Right renal pelvis (tissue), 4 donors: ENCODE measurements at places on chromosomes 13 and 19.

DNA sequence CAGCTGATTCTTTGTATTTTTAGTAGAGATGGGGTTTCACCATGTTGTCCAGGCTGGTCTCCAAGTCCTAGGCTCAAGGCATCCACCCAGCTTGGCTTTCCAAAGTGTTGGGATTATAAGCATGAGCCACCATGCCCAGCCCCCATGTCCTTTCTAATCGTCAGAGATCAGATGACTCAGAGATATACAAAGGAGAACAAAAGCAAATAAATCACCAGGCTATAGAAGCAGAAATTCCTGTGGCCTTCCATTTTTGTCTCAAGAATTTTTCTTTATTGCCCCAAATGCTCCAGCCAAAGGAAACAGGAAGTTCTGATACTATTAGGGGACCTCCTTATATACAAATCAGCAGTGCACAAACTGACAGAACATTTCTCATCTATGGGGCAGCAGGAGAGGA, 207.8 kb downstream of the RFC3 start:
- no peak for DNase-seq

DNA sequence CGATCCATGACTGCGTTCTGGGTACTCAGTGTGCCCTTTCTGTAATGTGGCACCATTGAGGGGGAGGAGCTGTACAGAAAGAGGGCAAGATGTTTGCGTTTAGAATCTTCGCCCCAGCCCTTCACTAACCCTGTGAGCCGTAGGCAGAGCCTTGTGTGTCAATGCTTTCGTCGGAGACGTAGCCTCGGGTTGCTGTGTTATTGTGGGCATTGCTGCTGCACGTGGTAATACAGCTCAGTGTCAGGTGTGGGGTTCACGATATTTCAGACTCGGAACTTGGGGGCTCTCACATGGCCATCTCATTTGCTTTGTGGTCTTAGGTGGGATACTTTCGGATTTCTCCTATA, 6.1 kb downstream of the RPS9 start:
- DNase-seq, result no peak

- no peak for DNase-seq
Observed at GRCh38 chr13:112890316-112891145, 78.5 kb upstream of the MCF2L start.

- DNase-seq, result no peak
Observed at GRCh38 chr13:101527130-101527529, 74.7 kb downstream of the ITGBL1 start.

DNA sequence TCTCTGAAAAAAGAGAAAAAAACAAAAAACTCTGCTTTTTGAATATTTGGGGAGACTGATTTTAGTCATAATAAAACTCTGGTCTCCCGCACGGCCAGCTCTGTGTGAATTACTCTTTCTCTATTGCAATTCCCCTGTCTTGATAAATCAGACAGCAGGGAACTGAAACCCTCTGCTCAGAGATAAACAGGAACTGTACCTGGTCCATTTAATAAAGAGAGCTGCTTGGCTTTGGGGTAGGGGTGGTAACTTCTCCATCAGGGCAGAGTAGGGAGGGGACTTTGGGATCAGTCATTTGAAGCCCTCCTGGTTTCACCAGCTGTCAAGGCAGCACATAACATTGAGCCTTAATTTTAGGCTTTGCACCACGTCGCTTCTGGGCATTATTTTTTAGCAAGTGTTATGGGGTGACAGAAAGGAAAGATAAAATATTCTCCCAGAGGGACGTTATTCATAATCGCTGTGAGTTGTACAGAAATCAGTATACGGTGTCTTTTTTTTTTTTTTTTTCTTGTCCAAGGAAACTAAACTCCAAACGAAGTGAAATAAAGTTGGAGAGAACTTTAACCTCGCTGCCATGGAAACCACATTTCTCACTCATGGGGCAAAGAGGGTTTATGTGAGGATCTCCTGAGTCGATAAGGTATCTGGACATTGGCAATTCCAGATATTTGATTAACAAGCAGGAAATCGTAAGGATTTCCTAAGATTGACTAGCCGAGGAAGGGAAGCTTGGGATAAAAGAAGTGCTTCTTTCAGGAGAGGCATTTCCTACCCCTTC, 99.0 kb upstream of the MRI1 start:
- DNase-seq, result no peak

GRCh38 chr13:59493436-59493965, 670.2 kb downstream of the DIAPH3 start:
- no peak for DNase-seq

DNA sequence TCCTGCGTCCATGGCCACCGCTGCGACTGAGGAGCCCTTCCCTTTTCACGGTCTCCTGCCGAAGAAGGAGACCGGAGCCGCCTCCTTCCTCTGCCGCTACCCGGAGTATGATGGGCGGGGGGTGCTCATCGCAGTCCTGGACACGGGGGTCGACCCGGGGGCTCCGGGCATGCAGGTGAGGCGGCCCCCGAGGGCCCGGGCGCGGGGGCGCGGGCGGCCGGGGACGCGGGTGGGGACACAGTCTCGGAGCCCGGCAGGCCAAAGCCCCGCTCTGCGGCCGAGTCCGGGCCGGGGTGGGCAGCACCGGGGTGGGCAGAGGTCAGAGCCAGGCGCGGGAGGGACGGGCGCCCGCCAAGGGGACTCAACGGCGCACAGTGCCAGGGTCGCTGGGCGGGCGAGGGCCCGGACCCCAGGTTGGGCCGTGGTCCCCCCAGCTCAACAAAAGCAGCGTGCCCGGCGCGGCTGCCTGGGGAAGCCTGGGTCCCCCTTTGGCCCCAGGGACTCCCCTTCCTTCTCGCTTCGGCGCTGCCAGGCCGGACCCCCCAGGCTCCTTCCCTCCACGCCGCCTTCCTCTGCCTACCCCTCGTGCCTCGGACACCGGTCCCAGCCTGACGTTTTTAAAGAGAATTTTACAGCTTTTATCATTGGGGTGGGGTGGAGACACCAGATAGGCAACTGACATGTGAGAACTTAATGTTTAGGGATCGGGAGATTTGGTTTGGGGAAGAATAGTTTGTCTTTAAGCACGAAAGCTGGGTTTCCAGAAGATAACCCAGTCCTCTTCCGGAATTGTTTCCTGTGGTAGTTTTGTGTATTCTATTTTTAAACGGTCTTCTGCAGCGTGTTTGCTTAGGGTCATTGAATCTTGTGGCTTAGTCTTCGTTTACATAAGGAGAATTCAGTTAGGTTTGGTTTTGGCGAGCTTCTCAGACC, 509 bp downstream of the TPP2 start:
- no peak for DNase-seq

DNA sequence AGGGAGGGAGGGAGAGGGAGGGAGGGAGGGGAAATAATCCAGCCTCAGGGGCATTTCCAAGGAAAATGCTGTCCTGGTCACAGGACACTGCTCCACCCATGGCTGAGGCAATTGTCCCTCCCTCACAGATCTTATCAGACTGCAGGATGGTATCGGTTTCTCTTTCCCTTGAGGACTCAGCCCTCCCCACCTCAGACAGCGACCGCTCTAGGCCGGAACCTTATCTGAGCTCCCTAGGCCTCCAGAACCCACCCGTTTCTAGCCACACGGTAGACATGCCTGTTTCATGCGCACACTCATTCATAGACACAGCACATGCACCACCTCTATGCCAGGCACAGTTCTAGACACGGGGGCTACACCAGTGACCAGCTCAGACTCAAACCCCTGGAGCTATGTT, 10.0 kb upstream of the IZUMO2 start:
- no peak for DNase-seq

DNA sequence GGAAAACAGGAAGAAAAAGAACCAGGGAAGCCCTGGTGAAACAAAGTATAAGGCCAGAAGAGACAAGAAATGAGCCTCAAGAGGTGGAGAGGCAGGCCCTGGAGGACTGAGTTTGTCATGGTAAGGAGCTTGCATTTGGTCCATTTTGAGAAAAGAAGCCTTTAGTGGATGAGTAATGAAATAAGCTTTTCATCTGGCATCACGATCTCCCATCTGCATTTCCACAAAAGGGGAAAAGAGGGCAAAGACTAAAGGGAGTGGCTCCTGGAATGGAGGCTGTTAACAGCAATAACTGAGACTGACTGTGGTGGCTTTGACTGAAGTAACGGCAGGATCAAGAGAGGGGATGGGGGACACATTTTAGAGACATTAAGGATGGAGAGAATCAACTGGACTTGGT, 148.8 kb upstream of the NBEA start:
- DNase-seq, result no peak

DNA sequence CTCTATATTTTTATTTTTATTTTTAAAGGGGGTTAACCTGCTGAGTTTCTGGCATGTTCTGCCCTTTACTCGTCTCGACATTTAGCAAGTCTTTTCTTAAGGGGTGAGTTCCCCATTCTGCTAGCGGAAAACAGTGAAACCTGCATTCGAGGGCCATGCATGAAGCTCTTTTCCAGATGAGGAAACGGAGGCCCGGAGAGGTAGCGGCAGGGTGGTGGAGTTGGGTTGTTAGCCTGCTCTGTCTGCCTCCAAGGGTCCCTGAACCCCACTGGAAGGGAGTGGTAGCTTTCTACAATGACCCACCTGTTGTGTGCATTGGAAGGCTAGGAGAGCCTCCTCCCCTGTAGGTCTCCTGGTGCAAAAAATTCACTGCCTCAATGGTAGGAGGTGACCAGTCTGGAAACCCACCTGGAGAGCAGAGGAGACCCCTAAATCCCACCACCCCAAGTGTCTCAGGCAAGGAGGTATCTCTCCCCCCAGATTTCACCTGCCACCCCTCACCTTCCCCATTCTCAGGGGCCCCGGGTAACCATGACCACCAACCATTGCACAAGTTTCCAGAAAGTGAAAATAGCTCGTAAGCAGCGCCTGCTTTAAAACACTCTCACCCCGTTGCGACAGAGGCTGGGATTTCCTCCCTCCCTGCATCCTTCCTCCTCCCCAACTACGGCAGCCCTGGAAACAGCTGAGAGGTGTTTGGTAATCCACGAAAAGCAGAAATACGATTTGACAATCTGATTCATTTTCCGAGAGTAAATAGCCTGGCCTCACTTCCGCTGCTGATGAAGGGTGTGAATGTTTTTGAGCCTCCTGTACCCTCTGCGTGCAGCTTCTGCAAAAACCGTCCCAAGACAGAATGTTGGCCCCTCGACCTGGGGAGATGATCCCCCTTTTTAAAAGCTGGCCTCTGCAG, 3.5 kb downstream of the KLF2 start:
- DNase-seq, result no peak

GRCh38 chr13:30585748-30586262, 31.9 kb upstream of the USPL1 start:
- DNase-seq, result no peak

GRCh38 chr19:39738814-39739213, 985 bp upstream of the CLC start:
- DNase-seq, result no peak

DNA sequence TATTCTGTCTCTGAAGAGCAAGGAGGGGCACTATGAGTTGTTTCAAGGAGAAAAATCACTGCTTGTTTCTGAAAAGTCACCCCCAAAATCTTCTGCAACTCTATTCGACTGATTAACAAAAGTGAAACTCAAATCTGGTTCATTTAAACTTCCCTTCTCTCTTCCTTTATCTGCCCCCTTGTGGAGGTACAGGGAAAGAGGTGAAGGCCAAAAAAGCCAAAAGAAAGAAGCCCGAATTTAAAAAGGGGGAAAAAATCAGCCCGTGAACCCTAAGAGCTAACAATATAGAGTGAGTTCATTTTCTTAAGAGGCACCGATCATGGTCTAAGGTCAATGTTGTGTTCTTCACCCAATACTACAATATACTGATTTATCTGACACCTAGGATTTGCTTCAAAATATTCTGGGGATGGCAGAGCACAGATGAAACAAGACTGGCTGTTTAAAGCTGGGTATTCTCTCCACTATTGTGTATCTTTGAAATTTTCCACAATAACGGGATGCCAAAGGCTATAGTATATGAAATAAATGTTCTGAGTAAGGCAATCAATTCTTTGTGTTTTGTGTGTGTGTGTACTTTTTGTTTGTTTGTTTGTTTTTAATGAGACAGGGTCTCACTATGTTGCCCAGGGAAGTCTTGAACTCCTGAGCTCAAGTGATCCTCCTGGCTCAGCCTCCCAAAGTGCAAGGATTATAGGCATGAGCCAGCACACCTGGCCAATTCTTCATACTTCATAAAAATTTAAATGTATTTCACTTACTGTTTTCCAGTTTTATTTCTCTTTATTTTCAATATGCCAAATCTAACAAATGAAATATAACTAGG, 55.0 kb upstream of the EEF1AKMT1 start:
- DNase-seq, result peak; percentile 37

GRCh38 chr13:30413842-30414241, 8.5 kb upstream of the UBE2L5 start:
- DNase-seq, result no peak

DNA sequence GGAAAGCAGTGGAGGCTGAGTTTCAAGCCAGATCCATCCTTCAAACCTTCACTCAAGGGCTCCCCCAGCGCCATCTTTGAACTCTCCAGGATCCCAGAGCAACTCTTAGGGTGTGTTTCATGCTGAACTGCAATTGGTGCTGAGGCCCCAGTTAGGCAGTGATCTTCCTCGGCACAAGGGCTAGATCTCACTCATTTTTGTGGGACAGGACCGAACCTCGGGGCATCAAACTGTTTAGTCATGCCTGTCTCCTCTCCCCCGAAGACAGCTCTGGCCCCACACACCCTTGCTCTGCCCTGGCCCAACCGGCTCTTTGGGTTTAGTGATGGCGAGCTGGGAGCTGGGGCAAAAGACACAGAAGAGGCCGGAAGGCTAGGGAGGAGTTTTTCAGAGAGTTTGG, 115.1 kb downstream of the NUFIP1 start:
- DNase-seq, result no peak

DNA sequence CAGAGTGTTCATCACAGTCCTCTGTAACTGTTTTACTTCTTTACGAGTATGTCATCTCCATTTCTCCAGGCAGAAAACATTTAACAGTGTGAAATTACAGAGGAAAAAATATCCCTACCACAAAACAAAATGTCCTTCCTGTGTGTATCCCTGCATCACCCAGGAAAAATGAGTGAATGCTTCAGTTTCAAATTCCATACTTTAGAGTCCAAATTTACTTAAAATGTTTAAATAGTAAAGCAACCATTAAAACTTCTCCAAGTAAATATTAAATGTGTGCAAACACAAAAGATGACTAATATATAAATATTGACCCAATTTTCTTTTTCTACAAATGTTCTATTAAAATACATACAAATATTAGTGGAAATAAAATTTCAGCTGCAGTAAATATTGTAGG, 1016.6 kb upstream of the PCDH20 start:
- no peak for DNase-seq

DNA sequence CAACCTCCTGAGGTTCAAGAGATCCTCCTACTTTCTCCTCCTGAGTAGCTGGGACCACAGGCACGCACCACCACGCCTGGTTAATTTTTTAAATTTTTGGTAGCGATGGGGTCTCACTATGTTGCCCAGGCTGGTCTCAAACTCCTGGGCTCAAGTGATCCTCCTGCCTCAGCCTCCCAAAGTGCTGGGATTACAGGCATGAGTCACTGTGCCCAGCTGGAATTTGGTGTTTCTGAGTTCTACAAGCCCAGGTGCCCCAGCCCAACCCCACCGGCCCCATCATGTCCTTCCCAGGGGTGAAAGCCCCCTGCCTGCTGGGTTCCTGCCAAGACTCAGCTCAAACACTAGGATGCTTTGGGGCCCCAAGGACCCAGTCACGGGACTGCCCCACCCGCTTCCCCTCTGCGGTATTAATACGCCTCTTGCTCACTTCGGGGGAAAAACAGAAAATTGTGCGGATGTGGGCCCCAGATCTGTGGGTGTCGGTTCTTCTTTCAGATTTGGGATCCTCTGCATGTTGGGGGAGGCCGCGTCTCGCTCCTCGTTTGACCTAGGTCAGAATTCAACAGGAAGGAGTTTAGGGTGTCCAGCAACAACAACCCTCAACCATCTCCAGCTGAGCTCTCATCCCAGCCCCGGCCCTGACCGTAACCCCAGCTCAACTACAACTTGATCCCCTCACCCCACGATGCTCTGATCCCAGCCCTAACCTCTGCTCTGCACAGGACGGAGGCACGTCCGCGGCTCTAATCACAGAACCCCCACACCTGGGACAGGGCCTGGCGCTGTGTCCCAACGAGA, 3.7 kb upstream of the FCER2 start:
- DNase-seq, result no peak
